ENCODE measurements at places on chromosomes 3 and 15.

- DNase-seq = no peak
Measured at GRCh38 chr3:164352991-164353390, 725.3 kb downstream of the SI start.

GRCh38 chr3:87488765-87489164 lies 212.4 kb upstream of the POU1F1 start:
- no peak for DNase-seq

DNA sequence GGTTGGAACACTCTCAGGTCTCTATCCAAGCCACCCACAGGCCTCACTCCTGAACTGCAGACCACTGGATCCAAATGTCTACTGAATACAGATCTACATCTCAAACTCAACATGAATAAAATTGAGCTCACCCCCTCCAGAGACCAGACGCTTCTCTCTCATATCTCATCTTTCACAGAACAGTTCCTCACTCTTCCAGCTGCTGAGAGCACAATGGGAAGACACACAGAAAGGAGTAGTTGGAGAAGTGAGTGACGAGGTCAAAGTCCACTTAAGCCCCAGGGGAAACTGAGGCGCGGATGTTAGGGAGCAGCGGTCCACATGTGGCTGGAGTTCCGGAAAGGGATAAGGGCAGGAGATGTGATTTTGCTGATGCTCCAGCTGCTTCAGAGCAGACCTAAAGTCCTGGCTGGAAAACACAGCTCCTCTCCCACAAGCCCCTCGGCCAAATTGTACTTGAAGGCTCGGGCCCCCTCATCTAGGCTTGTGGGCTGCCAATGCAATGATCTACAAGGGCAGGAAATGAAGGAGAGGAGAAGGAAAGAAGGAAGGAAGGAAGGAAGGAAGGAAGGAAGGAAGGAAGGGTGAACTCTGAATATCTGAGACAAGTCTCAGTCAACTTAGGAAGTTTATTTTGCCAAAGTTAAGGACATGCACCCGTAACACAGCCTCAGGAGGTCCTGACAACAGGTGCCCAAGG lies 211.2 kb upstream of the TLE3 start:
- no peak for DNase-seq

DNA sequence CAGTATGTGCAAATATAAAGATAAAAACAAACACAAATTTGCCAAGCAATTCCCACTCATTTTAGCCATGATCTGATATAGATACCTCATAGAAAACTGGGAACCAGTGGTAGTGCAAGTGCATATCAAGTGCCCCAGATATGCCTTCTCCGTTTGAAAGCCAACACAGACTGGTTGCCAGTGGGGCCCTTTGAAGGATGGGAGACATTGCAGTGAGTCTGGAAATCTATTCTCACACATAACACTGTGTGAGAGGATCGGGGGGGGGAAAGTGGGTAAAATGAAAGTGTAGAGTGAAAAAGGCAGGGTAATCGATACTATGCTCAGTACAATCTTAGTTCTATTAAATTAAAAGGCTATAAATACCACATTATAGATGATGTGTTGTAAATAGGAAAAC lies 83.0 kb downstream of the CBLB start:
- DNase-seq = no peak

DNA sequence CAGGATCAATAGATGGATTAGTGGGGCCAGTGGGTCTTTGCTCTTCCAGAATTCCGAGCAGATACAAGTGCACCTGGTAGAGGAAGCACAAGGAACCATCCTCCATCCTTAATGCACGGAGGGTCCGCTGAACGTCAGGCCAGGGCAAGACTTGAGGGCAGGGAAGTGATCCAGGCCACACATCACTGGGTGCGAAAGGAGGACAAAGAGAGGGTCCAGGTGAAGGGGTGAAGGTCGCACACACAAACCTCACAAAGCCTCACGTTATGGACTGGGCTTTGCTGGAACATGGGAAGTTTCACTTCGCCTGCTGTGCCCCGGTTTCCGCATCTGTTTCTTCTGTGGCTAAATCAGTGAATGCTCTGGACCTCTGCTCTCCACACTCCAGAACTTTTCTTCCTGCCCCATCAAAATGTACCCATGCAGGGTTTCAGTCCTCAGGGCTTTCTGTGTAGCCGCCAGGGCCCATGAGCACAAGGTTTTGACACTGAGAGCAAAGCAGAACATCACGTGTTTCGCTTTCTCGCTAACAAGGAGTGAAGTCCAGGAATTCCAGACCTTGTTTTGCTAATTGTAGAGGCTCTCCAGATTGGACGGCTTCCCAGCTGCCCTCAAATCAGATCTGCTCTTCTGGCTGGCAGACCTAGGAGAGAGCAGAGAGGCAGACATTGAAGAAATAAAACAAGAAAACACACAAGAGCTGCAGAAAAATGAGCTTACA lies 56.3 kb downstream of the KLF15 start:
- no peak for DNase-seq

DNA sequence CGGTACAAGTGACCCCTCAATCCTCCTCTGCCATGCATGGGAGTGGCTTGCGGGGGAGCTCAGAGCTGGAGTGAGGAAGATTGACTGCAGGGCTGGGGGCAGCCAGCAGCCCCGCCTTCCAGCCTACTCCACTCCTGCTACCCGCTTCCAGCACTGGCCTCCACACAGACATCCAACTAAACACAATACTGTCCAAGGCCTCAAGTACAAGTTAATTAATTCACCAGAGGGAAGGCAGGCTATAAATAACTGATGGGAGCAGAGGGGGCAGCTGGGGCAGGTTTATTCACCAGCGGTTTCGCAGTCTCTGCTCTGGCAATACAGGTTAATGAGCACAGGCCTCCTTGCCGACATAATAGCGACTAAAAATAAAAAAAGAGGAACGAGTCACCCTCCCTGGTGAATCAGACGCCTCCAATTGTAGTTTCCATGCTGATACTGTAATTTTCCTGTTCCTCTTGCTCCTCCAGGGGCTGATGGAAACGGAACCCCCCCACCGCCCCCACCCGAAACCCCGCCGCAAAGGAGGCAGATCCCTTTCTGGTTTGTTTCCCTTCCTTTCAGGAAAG lies 166.4 kb upstream of the TLE3 start:
- DNase-seq = peak; percentile 73

DNA sequence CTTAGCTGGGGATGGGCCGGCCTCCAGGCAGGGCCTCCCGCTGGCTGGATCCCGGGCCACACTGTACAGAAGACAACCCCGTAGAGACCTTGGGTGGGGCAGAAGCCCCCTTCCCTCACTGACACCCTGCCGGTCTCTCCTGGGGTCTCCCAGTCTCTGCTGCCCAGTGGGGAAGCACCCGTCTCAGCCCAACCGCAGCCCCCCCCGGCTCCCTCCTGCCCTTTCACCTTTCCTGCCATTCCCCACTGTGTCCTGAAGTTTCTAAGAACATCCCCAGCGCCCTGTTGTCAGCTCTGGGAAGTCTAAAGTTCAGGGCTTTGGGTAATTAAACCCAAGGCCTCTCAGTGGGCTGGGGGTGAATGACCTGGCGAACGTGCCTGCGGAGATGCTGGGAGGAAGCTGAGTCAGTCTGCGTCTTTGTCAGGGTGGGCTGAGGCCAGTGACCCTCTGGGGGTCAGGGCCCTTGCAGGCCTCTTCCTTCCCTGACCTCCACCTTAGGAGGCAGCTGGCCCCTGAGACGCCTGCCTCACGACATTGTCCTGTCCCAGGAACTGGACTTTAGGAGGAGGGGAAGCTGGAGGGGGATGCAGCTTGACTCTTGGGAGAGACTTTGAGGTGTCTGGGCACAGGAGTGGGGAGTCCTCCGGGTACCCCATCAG lies 1.4 kb upstream of the SLC51A start:
- no peak for DNase-seq

DNA sequence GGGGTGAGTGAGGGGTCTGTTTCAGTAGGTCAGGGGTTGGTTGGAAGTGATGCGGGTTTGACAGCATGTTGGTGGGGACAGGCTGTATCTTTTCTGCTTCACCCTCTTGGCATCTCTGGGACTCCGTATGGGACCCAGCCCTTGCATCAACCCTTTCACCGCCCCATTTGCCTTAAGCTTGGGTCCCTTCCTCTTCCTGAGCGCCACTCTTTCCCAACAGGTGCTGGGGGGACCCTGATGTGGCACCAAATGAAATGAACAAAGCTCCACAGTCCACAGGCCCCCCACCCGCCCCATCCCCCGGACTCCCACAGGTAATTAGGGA lies 1.1 kb downstream of the EIF4G1 start:
- no peak for DNase-seq

DNA sequence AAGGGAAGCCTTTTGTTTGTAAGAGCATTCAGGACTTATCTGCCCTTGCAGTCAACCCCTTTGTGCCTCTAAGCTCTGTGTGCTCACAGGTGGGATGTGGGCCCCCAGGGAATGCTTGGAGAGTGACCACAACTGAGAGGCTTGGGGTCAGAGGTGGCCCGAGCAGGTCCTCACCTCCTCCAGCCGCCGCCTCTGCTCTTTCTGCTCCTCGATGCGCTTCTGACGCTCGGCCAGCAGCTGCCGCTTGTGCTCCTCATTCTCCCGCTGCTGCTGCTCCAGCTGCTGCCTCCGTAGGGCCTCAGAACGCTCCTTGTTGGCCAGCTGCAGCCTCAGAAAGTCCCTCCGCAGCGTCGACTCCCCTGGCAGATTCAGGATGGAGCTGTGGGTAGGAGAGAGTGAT lies 130.8 kb upstream of the SLC2A2 start:
- DNase-seq = peak; percentile 67

DNA sequence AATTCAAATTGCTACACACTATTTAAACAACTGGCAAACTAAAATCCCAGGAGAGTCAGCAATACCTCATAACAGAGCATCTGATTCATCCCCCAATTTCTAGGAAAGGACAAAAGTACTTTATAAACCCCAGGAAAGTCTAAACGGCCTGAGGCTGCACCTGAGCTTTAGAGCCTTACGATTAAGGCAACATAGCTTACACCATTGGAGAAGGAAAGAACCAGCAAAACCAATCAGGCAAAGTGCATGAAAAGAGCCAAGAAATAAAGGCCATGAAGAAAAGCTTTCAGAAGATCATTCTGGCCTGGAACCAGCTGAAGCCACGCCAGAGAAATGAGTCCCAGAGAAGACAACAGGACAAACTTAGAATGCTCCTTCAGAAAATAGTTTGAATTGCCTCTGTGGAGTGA lies 48.1 kb downstream of the PTPN9 start:
- DNase-seq = peak; percentile 72

- DNase-seq = no peak
Measured at GRCh38 chr3:34261001-34261385, 462.6 kb downstream of the PDCD6IP start.

- no peak for DNase-seq
Measured at GRCh38 chr3:3625544-3626271, 173.5 kb upstream of the LRRN1 start.

DNA sequence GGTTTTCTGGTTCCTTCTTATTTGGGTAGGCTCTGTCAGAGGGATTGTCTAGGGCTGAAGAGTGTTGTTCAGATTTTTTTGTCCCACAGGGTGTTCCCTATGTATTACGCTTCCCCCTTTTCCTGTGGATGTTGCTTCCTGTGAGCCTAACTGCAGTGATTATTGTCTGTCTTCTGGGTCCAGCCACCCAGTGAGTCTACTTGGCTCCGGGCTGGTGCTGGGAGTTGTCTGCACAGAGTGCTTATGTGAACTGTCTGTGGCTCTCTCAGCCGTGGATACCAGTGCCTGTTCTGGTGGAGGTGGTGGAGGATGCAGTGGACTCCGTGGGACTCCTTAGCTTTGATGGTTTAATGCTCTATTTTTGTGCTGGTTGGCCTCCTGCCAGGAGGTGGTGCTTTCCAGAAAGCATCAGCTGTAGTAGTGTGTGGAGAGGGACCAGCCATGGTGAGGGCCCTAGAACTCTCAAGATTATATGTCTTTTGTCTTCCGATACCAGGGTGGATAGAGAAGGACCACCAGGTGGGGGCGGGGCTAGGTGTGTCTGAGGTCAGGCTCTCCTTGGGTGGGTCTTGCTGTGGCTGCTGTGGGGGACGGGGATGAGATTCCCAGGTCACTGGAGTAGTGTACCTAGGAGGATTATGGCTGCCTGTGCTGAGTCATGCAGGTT lies 53.8 kb downstream of the CCDC66 start:
- DNase-seq = no peak

GRCh38 chr3:69787436-69788168 lies 48.3 kb downstream of the MITF start:
- no peak for DNase-seq

DNA sequence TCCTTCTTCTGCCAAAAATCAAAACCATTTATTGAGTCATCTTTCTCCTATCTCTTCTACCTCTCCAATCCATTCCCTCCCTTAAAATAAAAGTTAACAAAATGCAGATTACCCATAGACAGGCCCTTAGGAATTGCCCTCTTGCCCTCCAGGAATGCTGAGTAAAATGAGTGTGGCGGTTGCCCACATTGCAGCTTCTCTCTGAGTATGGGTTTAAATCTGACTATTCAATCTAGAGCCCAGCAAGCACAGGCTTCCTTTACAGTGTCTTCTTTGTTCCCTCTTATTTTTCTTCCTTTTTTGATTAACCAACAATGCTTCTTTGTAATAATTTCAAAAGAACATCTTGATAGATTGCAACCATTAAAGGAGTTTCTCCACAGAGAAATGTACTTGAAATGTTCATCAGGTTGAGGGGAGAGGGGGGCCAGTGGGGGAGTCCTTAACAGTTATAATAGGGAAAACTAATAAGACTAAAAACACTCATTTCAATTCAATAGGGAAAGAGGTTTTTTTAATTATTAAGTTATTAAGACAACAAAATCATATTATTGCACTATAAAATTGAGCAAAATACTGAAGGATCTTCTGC lies 135.3 kb upstream of the LMCD1 start:
- no peak for DNase-seq

- DNase-seq = peak; percentile 25
Measured at GRCh38 chr3:126132751-126133511, 47.5 kb downstream of the ALDH1L1 start.

DNA sequence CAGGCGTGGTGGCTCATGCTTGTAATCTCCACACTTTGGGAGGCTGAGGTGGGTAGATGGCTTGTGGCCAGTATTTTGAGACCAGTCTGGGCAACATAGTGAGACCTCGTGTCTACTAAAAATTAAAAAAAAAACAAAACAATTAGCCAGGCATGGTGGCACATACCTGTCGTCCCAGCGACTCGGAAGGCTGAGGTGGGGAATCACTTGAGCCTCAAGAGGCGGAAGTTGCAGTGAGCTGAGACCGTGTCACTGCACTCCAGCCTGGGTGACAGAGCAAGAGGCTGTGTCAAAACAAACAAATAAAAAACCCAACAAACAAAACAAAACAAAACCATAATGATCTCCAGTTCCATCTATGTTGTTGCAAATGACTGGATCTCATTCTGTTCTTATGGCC lies 341.3 kb upstream of the CFAP20DC start:
- DNase-seq = no peak

DNA sequence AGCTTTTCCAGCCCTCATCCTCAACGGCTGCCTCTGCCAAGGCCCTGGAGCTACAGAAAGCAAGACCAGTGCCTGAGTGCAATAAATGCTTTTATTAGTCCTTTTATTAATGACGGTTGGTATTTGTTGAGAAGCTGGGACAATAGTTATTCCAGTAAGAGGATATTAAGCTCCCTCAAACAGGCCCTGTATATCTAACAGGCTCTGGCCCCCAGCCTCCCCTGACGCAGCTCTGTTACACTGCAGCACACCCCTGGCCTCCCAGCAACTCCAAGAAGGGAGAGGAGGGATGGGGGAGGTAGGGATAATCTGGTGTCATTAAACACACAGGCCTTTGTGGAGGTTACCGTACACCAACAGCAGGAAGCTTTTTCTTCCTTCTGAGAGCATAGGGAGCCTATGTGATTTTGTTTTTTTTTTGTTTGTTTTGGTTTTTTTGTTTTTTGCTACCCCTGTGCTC lies 30.8 kb upstream of the MAGEF1 start:
- peak; percentile 55 for DNase-seq

All from right hindlimb (tissue), 1 donor.